ENCODE measurements at places on chromosomes 13 and 19.

DNA sequence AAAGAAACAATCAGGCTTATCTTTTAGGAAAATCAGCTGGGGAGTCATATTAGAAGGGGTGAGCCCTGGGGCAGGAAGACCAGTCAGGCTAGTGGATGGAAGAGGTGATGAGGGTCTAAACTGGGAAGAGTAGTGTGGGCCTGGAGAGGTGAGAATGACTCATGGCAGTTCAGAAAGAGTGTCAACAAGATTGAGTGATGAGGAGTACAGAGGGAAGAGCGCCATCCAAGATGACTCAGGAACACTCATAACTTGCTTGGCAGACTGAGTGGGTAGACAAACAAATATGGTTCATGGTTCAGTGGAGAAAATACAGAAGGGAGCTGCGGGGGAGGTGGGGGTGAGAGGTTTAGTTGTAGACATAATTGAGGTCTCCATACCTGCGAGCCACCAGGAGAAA is 17.3 kb upstream of the CLDN10 start:
- no peak for DNase-seq

GRCh38 chr19:30780032-30780431 is 407.8 kb downstream of the ZNF536 start:
- no peak for DNase-seq

DNA sequence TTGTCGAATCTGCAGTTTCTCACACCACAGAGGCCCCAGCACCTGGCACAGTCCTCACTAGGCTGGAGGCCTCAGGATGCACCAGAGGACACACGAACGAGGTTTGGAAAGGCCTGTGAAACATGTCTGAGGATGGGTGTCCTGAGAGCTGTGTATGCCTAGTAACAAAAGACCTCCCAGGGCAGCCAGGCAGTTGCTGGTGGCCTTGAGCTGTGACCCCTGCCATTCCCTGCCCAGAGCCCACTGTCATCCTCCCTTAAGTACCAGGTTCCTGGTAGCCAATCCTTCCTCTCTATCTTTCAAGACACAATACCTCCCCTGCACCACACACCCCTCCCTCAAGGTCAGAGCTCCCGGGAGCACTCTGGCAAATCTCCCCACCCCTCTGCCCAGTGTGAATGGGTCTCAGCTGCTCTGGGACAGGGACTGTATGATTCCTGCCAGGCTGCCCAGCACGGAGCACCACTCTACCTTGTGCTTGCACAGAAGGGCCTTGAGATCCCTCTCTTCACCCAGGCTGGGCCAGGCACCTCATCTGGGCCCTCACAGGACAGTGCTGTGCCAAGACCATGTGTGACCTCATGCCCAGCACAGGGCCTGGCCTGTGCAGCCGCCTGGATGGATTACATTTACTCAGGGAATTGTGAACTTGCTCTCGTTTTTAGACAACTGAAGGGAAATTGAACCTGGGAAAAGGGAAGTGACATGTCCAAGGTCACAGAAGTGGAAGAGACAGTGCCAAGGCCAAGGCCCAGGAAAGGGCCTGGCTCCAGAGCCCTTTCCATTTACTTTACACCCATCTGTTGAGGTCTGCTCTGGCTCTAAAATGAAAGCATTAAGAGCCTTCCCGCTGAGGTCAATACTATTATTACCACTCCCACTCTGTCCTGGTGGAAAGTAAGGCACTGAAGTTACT is 2.2 kb downstream of the ZNF787 start:
- DNase-seq, result no peak

DNA sequence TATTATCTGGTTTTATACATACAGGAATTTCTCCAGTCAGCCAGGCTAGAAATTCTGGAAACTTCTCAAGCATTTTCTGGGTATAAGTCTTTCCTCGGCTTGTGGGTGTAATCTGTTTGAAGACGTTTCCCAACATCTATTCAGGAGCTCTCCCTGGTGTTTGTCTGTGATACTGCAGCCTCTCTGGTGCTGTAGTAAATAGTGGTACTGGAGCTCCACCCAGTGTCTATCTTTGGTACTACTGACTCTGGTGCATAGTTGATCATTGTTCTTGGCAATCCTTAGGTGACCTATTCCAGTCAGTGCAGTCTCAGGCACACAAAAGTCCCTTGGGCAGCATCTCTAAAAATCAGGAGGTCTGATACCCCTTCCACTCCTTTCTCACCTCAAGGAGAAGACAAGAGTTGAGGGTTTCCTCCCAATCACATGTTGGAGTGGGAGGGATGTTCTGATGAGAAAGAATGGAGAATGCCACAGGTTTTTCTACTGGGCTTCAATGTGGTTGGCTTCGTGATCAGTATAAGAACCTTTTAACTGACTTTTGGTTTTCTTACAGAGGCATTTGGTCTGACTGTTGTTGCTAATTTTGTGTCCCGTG is 115.5 kb downstream of the CYSLTR2 start:
- DNase-seq, result peak; percentile 92

DNA sequence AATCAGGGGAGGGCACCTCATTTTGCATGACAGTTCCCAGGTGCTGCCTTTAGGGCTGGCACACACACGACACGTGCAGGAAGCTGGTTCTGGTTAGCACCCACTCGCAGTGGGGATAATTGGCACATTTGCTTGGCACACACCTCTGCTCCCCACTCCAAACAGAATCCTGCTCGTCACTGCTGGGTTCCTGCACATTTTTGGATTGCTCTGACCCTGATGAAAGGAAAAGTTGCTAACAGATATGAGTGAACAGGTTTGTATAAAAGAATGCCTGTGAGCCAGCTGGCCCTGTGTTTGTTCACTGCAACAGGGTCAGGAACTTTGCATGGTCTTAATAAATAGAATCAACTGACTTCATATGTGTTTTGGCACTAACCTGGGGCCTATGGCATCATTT is 1500.4 kb downstream of the EFNB2 start:
- DNase-seq, result no peak

DNA sequence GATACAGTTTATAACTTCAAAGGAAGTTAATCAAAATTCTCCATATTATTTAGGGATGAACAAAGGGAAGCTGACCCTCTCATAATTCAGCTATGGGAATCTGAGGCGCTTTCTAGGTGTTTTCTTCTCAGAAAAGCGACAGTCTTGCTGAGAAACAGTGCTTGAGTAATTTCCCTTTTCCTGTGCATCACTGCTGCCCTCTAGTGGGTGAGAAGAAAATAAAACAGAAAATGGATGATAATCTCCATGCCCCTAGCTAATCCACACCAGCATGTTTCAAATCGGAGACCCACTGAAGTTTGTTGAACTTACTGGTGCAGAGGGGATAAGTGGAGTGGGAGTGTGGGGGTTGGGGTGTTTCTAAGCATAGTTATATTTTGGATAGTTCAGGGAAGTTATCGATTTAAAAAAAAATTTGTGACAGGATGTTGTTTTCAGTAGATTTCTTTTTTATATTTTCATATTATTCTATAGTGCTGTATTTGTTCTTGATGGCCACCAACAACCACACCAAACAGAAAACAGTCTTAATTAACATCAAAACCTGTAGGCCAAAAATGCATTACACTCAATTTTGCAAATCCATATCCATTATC is 21.4 kb downstream of the LCP1 start:
- DNase-seq, result no peak

DNA sequence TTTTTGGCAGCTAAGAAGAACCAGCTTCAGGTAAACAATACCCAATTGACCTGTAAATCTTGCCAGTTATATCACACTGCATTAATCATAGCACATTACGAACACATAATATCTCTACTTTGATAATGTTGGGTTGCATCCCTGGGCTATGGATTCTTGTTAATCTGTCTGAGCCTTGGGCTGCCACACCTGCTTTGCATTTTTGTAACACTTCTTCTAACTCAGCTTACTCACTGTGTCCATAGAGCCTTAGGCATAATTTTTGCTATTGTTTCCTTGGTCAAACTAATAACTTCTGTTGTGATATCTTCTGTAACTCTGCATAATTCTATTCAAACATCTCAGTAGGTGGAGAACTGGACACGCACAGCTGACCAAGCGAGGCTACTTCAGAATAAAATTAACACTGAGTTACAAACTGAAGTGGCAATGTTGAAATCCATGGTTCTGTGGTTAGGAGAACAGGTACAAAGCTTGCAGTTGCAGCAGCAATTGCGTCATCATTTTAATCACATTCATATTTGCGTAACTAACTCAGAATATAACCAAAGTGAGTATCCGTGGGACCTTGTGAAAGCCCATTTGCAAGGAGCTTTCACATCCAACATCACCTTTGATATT is 6.4 kb downstream of the ZNF350 start:
- no peak for DNase-seq

DNA sequence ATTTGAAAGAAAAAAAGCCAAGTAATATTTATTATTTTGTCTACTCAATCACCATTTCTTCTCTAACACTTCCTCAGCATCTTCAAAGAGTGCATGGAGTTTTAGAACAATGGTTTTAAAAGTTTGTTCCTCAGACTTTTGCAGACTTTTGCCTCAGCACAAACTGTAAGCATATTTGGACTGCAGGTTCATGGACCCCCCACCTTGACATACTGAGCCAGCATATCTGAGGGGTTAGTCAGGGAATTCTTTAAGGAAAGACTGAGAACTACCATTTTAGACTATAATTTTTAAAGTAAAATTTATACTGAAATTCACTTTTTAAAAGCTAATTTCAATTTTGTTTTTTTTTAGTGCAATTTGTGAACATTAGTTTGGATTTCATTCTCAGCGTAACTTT is 1676.8 kb upstream of the PCDH20 start:
- DNase-seq, result no peak

GRCh38 chr19:55605637-55606470 is at the start of gene ZNF865:
TSS of gene ZNF865 (plus strand) at chr19:55605647. CDS start at chr19:55613619, 7,972 bp downstream.
- peak; percentile 82 for DNase-seq
